Fibroblast of upper back skin (primary cell): ENCODE measurements at places on chromosomes 5 and 9.
A peak's percentile ranks its signal among the peaks of the same experiment; 100 is the strongest.

DNA sequence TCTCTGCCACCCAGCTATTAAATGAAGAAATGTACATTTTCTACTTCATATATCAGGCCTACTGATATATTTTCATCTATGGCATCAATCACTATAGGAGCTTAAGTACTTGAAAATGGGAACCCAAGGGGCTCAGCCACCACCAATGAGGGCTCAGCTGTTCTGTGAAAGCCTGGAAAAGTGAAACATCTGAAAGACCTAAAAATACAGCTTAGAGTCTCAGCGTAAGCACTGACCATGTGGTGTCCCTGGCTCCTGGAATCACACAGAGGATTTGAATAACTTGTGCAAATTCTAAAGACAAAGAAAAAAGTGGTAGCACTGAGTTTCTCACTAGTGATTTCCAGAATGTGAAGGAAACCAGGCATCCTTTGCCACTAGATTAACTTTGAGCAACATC lies 64.5 kb downstream of the PTPRD start:
- DNase-seq = no peak

DNA sequence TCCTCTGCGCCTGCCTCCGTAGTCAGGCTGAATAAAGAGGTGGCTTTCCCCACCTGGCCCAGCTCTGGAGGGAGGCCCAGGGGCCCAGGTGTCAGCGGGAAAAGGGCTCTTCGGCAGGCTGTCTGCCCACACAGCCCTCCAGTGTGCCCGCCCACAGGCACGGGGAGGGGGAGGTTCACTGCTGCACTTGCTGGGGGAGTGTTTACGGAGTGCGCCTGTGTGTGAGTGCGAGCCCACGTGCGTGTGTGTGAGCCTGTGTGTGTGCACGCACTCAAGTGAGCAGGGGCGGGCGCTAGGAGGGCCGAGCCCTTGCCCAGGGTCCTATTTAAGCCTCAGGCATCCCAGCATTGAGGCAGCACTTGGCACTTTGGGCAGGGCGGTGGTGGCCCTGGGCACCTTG lies 10.9 kb downstream of the DNLZ start:
- DNase-seq = no peak

DNA sequence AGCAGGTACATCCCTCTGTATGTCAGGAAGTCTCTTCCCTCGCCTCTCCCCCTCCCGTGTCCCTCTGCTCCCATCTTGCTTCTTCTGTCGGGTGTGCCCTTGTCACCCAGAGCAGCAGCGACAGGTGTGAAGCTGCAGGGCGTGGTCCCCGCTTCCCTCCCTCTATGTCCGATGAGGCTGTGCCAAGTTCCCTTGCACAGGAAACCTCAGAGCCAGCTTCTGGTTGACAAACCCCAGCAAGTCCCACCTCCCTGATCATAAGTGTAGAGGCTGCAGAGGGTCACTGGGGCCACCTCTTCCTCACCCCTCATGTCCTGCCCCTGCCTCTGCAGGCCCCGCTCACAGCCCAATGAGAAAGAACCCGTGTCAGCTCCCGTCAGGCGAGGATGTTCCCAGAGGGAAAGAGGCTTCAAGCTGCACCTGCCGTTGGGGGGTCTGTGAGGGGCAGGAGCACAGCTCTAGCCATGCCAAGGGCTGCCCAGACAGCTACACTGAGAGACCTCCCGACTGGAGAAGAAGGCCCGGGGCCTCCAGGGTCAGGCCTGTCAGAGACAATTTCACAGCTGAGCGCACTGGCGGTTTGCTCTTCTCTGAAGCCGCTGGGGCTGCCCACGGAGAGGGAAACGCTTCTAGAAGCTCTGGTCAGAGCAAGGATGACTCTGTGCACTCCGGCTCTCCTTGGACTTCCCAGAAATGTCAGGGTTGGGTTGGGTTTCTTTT lies 73.3 kb downstream of the AK8 start:
- no peak for DNase-seq

DNA sequence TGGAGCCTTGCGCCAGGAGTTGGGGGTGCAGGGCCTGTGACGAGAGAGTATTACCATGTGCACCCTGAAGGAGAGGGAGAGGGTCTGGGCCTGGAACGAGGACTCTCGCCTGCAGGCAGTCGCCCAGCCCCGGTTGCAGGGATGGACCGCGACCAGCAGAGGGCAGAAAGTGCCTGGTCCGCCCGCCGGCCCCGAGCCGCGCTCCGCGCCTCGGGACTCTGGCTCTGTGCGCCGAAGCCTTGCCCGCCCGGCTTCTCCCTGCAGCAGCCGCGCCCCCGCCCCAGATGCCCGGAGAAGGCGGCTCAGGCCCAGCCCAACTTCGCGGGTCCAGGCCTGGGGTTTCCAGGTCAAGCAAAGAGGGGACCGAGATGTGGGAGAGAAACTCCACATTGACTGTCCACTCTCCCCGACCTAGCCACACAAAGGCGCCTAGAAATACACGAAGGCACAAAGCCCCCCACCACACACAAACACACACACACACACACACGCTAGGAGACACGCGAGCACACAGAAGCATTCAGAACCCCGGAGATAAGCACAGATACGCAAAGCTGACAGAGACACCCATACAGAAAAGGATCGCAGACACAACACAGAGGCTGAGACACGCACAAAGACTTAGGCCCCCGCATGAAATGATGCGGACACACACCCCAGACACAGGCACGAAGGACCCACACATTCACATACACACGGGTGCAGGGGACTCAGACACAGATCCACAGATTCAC lies 2.0 kb upstream of the LMX1B start:
- peak; percentile 49 for DNase-seq

DNA sequence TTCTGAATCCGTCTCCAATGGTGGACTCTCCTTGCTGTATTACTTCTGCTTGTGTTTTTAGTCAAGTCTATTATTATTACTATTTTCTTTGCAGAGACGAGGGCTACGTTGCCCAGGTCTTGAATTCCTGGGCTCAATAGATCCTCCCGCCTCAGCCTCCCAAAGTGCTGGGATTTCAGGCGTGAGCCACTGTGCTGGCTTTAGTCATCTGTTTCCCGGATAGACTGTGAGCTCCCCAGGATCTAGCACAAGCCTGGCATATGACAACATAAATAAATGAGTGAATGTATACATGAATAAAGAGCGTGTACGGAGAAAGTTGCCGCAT lies 439 bp upstream of the DDX46 start:
- no peak for DNase-seq

DNA sequence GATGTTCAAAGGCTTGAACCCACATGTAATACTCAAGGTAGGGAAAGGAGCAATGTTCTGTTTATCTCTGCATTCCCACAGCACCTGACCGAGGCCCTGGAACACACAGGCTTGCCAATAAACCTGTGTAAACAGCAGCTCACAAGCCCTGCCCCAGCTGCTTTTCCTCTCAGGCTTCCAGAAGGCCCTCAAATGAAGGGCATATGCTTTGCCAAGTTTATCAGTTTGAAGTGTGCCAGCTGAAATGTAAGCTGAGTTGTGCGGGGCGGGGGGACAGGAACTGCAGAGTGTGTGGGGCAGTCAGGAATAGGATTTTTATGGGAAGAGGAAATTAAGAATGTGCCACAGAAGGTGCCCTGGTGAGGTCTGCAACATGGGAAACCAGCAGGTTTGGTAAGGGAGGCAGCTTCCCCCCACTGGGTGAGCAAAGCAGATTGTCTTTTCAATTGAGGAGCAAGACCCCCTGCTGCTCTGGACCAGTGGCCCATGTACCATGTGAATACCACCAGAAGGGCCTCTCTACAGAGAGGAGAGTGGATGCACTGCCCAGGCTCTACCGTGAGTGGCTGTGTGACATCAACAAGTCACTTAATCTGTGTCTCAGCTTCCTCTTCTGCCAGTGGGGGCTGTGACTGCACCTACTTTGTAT lies 194.8 kb downstream of the SPOCK1 start:
- DNase-seq = no peak

DNA sequence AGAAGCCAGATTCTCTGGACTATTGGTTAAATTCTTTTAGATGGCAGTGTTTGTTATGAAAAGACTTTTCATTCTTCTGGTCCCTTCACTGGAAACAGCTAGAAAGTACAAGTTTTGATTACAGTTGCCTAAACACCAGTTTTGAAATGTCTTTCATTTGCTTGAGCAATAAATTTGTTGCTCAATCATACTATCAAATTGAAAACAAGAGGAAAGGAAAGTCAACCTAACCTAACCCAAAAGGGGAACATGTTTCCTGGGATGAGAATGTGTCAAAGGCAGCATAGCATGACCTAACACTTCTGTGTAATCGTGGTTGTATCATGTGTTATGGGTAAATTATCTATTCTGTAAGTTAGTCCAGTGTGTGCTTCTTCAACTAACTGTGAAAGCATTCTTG lies 213.2 kb downstream of the TMC1 start:
- DNase-seq = no peak

GRCh38 chr5:154767576-154767975 lies 12.4 kb downstream of the LARP1 start:
- peak; percentile 26 for DNase-seq

DNA sequence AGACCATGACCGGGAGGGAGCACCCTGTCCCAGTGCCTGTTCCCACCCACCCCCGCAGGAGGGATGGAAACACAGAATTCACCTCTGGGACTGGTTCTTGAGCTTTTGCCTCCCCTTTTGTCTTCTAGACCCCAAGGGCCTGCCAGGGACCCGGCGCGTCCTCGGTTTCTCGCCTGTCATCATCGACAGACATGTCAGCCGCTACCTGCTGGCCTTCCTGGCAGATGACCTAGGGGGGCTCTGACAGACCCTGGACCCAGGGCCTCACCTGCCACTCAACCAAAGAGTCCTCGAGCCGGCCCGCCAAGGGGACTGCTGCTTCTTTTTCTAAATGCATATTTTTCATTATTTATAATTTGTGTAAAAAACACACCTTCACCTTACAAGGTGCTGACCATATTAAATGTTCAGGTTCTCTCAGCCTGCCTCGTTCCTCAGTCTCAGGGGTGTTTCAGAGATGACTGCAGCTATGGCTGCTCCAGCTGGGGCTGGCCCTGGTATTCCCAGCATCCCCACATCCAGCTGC lies 16.9 kb downstream of the CARD19 start:
- DNase-seq = no peak

DNA sequence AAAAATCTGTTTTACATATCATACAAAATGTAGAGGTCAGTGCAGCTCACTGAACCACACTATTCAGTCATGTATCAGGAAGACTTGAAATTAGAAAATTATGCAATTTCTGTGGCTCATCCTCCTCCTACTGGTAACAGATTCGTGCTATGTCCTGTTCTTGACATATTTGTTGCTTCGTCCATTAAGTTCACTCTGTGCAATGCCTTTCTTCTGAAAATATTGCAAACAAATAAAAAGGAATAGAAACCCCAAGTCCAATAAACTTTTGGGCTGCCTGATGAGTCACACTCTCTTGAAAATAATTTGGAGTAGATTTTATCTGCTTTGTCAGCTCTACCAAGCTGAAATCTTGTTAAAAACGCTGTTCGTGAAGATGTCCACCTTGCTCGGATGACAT lies 391.2 kb downstream of the RAB3C start:
- no peak for DNase-seq

- peak; percentile 83 for DNase-seq
These were observed 32.2 kb downstream of the PCDH1 start for GRCh38 chr5:141846031-141846430.

DNA sequence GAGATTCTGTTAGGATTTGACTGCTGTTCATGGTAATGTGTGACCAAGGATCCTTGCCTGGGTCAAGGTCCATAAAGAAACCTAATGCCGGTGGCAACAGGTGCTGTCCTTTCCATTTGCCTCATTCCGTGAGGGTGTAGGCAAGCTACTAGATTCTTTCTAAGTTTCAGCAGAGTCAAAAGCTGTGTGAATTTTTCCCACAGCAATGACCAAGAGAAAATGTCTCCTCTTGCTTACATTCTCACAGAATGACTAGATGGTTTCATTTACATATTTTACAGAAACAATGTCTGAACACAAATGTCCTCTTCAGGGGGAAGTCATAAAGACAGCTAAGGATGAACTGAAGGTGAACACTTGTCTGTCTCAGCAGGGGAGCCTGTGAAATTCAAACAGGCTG lies 75.3 kb upstream of the SV2C start:
- no peak for DNase-seq

GRCh38 chr5:157232706-157233105 lies 33.2 kb upstream of the CYFIP2 start:
- DNase-seq = no peak

DNA sequence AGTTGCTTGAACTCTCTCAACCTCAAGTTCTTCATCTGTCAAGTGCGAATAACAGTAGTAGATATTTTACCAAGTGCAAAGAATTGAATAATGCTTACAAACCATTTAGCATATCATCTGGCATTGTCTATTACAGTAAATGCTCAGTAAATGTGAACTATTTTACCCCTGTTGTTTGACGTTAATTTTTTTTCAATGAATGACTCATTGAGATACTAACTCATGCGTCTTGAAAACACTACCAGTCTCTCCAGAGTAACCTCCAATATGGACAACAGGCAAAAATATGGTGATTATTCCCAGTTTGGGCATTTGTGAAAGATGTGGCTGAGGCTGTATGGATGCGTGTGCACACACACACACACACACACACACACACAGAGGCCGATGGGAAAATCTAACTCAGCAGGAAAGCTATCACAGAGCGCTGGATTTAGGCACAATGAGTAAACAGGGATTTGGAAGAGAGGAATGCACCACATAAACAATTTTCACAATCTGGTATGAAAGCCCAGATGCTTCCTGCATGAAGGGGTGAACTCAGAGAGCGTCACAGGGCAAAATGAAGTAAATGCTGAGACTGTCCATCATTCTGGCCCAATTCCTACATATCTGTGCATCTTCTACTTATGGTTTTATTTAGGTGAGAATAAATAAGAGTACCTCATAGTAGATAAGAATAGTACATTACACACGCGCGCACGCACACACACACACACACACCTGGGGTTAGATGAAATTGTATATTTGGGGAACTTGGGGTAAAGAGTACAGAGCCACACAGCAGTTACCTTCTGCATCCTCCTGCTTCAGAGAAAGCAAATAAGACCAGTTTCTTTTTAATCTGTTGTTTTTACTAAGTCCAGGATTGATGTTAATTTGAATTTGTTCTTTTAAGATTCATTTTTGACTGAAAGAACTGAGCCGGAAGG lies 128.7 kb downstream of the PALM2AKAP2 start:
- peak; percentile 33 for DNase-seq

DNA sequence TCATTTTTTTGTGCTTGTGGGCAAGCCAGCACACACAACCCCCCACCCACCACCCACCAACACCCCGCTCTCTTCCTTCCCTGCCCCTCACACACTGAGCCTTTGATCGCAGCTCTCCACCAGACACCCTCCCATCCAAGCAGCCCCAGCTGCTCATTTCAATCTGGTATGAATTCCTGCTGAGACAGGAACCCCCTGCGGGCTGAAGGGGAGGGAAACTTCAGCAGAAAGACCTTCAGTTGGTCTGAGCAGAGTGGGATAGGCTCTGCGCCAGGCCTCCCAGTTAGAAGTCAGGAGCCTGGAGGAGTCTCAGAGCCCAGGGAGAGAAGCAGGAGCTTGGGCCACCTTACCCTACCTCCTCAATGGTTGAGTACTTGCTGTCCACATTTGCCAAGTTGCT lies 7.2 kb downstream of the PCDHGC5 start:
- DNase-seq = peak; percentile 96

- peak; percentile 100 for DNase-seq
These were observed 133.4 kb downstream of the SUSD1 start for GRCh38 chr9:112041536-112042243.

DNA sequence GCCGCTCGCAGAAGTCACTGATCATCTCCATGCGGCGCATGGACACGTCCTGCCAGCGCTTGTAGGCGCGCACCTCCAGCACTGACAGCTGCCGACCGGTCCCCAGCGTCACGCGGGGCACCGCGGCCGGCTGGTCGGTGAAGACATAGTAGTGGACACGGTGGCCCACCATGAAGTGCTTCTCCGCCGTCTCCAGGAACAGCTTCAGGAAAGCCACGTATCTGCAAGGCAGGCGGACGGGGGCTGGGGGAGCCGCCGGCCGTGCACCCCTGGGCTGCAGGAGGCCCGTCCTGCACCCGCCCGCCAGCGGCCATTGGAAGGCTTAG lies 18.9 kb downstream of the ABO start:
- no peak for DNase-seq
